ENCODE measurements at places on chromosomes 1 and 21. TPM values are rescaled to one million over a fixed set of nuclear protein-coding genes. Genes with fewer than 3 reads are reported as not detected.
A peak's percentile ranks its signal among the peaks of the same experiment; 100 is the strongest.

PTGER3 gene
- 0.21 TPM for total RNA-seq

UBE2U gene
- total RNA-seq: not detected

DNAH14 gene
- total RNA-seq: 25.2 TPM

ASPM gene
- total RNA-seq: 0.73 TPM

RGS16 gene
- 12.1 TPM for total RNA-seq

BPNT1 gene
- total RNA-seq: 30.6 TPM

C1orf105 gene
- total RNA-seq: 144 TPM

LCE2C gene
- not detected for total RNA-seq

DNA sequence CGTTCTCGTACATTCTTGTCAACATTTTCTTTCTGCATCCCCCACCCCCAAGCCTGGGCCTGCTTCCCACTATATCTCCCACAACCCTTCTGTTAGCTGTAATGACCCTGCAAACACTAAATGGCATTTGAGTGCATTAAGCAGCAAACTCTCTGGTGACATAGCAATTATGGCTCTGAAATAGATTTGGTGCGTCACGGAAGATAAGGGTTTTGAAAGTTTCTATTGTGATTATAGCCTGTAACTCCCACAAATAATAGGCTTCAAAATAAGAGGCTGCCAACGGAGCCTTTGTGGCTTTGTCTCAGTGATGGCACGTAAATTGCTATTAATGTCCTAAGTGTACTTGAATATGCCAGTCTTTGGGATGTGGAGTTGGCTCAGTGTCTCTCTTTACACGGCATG lies 277.6 kb downstream of the PBX1 start:
- DNase-seq: no peak

DNA sequence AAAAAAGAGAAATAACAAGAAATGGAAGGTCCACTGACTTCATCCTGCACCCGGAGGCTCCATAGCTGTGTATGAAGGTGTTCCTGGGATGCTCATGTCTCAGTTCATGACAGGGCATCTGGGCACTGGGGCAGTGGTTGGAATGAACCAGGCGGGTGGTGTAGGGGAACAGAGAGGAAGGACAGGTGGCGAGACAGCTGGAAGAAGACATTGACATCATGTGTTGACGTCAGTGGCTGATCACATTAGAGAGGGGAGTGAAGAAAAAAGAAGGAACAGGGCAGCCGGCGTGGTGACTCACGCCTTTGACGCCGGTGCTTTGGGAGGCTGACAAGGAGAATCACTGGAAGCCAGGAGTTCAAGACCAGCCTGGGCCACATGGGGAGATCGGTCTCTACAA lies 50.1 kb downstream of the HUNK start:
- peak; percentile 0 for DNase-seq

- no peak for DNase-seq
Measured at GRCh38 chr21:45844181-45844580, 137.4 kb upstream of the COL6A1 start.

GRCh38 chr1:112788054-112788453 lies 72.9 kb upstream of the PPM1J start:
- DNase-seq: no peak

- DNase-seq: peak; percentile 60
Measured at GRCh38 chr21:27476696-27477095, 509.8 kb upstream of the ADAMTS5 start.

- DNase-seq: no peak
Measured at GRCh38 chr21:31873696-31874599, 1.1 kb downstream of the HUNK start.

DNA sequence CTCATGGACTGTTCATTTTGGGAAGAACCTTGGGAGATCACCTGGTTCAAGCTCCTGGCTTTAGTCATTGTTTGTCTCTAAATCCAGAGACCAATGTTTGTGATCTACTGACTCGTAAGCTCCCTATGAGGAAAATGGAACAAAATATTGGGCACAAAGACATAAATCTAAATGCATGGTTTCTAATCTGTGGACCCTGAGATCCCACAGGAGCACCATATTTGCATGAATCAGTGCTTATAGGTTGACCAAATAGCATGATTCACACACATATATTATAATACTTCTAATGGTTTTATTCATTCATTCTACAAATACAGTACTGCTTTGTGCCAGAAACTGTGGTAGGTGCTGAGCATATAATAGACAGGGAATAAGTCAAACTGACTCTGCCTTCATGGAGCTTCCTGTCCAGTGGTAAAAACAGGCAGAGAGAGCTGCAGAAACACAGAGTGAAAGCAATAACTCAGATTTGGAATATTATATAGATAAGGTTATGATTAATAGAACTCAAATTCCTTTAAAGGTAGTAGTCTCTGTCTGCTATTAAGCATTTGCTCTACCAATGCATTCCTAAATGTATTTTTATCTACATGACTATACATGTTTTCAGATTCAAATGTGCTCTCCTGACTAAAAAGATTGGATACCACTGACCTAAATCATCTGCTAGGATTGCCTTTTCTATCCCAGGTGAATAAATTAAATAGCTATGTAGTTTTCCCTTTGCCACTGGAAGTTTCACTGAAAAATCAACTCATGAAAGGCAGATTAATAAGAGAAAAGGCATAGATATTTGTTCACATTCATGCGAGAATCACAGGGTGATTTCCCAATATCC lies 198.6 kb upstream of the CAMK1G start:
- DNase-seq: no peak

- DNase-seq: no peak
Measured at GRCh38 chr1:33292726-33293340, 28.1 kb downstream of the A3GALT2 start.

GRCh38 chr1:54537611-54538010 lies 10.4 kb upstream of the ACOT11 start:
- DNase-seq: no peak

DNA sequence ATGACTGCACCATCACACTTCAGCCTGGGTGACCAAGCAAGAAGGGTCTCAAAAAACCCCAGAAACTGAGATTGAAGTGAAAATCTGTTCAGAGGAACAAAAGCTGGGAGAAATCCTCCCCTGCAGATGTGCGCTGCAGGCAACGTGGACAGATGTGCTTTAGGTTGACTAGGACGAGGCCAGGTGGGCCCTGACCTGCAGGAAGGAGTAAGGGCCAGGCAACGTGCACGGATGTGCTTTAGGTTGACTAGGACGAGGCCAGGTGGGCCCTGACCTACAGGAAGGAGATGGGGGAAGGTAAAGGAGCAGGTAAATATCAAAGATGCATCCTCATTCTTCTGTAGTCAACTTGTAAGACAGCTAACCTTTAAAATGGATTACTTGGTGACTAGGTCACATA lies 2.5 kb upstream of the KRTAP12-1 start:
- DNase-seq: no peak

DNA sequence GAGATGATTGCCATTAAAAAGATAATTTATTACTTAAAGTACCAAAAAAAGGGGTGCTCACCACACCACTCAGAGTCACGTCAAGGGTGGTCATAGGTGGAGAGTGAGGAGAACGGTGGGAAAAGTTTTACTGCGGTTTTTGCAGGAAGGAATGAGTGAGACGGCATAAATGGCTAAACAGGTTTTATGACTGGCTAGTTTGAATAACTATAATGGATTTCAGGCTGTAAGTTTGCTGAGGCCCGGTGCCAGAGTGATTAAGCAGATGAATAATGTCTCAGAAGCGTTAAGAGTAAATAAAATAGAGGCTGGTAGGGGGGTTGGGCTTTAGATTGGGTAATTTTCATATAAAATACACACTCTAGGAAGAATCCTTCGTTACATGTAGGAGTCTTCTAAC lies 1337.8 kb downstream of the AMY1C start:
- DNase-seq: no peak

DNA sequence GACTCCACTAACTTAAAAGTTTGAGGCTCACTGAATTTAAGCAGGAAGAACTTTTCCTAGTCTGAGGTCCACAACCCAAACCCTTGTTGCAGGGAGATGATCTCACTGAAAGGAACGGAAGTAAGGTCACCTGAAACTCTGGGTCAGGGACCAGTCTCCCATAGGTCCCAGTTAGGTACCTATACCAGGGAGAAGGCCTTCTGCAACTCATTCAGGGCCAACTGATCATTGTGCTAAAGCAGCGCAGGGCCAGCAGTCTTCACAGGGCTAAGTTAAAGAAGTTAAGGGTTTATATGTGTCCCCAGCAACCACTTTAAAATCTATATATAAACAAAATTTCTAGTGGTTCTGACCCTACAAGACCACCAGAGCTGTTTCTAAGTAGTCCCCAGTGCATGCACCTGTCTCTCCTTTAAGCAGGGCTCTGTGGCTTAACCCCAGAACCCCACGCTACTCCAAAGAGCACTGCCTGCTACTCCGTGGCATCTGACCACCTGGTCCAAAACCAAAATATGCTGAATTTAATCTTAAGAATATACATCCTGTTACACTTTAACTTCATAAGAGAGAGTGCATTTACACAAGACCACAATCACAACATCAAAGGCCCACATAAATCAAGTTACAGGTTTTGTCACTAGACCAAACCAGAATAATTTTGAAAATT lies 2.8 kb downstream of the SRSF10 start:
- DNase-seq: no peak

GRCh38 chr1:196466166-196466565 lies 142.1 kb downstream of the KCNT2 start:
- no peak for DNase-seq

GRCh38 chr1:221778125-221778524 lies 36.2 kb upstream of the DUSP10 start:
- DNase-seq: no peak

DNA sequence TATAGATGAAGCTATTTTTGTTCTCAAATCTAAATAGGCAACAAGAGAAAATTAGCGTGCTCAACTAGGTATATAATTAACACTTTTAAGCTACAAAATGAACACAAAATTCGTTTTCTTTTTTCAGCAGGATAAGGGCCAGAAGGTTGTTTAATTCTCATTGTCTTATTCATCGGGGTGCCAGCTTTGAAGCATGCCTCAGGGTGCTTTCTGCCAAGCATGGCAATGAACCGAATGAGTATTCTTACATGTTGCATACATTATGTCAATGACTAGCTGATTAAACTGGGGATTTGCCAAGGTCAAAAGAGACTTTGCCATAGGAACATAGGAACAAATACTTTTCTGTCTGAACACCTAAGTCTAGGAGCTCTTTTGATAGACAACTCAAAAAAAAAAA lies 102.0 kb upstream of the MAP1LC3C start:
- DNase-seq: no peak
